ENCODE measurements at places on chromosomes 7 and 10.

GRCh38 chr10:97499561-97500296 is 1.0 kb downstream of the UBTD1 start:
- DNase-seq = no peak

DNA sequence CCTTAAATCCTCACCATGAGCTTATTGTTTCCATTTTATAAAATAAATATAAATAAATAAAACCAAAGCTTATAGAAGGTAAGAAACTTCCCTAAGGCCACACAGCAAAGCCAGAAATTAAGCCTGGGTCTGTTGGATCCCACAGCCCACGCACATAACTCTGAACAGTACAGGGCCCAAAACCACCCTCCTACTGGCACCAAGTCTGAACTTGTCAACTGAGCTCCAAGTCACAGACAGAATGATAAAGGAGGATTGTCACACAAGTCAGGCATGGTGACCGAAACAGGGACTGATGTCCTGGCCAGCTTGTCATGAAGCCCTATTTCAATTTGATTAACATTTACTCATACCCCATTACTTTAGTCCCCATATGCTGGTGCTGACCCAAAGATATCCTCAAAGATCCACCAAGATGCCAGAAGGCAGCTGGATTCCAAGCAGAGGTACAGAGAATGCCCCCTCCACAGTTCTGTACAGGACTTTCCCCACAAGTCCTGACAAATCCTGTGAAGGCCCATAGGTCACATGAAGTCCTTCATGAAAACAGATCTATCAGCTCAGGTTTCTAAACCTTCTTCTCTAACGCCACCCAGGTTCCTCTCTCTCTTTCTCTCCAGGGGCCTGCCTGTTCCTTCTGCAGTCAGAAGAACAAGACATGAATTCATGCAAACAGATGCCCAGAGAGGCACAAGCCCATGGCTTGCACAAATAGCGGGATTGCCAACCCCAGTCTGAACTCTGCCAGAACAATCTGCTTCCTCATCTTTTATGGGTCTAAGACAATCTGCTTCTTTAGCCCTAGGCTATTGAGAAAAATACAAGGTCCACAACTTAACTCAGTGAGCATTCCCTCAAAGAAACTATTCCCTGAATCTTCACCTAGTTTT is 60.9 kb downstream of the GLI3 start:
- no peak for DNase-seq

DNA sequence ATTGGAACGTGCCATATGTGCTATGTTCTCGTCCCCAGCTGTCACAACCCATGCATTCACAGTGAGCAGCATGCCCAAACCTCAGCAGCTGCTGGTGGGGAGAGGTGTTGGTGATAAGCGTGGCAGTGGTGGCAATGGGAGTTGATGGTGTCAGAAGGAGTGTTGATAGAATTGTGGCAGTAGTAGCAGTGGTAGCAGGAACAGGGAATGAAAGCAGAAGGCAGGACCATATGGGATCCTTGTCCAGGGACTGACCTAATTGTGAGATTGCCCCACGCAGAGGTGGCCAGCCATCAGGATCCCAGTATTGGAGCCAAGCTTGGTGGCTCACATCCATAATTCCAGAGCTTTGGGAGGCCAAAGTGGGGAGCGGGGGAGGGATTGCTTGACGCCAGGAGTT is 276.3 kb downstream of the GALNT17 start:
- DNase-seq = no peak

GRCh38 chr7:13981070-13981469 is 8.4 kb downstream of the ETV1 start:
- DNase-seq = no peak

DNA sequence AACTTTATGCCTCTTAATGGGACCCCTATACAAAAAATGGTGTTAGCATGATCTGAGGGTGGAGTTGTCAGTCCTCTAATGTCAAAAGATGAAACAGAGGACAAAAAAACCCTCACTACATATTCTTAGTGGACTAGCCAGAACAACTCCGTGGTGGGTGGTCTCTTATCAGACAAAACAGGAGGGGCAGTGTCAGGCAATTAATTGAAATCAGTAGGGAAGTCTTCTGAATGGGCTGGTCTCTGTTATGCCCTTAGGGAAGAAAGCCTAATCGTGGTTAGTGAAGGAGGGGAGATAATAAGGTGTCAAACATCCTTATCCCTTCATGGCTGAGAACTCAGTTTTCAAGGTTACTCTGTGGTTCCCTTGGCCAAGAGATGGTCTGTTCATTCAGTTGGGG is 909.4 kb downstream of the GRID1 start:
- DNase-seq = no peak

Data from NCI-H187 (cell line).